ENCODE measurements at places on chromosomes 1 and 21. TPM values are rescaled to one million over a fixed set of nuclear protein-coding genes. Genes with fewer than 3 reads are reported as not detected.

Gene TIE1
- 0.33 TPM for total RNA-seq

Gene VHLL
- total RNA-seq, result not detected

Gene LSS
- total RNA-seq, result 48.7 TPM

Gene OR2T6
- not detected for total RNA-seq

Gene NTRK1
- total RNA-seq, result not detected

Gene SERPINC1
- 0.27 TPM for total RNA-seq

Gene GUCA2B
- total RNA-seq, result not detected

Gene PHACTR4
- total RNA-seq, result 24.1 TPM

Gene FAM163A
- total RNA-seq, result not detected

Gene HSPA13
- 43.3 TPM for total RNA-seq

Gene LRRC8C
- total RNA-seq, result 4.8 TPM

Gene PSEN2
- 15.6 TPM for total RNA-seq

DNA sequence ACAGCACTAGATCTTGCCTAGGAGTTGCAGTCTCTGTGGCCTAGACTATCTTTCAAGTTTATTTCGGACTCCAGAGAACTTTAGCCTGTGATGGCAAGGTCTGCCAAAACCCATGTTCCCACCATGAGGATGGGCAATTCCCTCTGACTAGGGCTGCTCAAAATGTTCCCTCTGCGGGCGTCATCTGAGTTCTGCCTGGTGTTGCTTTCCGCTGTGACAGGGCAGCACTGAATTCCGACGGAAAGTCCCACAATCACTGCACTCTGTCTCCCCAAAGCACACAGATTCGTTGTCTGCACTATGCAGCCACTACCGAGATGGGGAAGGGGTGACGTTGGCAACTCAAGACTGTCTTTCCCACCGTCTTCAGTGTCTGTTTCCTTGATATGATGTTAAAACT is 75.2 kb downstream of the CATSPERE start:
- no peak for DNase-seq

DNA sequence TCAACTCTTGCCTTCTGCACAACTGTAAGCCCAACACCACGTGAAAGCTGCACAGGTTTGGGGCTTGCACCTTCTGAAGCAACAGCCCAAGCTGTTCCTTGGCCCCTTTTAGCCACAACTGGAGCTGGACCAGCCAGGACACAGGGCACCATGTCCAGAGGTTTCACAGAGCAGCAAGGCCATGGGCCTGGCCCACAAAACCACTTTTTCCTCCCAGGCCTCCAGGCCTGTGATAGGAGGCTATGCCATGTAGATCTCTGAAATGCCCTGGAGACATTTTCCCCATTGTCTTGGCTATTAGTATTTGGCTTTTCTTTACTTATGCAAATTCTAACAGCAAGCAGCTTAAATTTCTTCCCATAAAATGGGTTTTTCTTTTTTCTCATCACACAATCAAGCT is 126.1 kb downstream of the SLC44A5 start:
- no peak for DNase-seq

GRCh38 chr1:18485227-18485626 is 4.5 kb downstream of the KLHDC7A start:
- DNase-seq, result no peak

DNA sequence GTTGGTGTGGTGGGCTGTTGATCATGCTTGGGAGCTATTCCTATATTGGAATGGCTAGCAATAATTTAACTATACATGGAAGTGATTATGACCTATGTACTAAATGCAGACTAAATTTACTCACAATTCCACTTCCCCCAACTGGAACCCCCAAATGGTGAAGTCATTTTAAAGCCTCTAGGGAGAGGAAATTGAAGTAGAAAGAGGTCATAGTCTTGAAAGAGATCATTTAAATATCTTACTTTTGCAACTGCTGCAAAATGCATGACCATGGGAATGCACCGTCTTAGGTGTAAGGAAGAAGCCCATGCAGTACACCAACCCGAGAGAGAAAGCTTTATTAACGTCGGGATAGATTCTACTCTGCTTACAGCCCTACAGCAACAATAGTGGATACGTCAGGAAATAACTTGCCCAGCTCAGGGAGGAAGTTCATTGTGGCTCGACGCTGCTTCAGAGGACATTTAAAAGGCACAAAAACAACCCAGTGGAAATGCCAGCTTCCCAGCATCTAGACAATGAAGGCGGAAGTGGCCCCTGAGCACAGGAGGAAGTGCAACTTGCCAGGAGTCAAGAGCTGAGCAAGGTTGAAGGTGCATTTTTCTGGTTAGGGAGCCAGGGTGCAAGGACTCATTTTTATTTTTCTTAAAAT is 26.5 kb downstream of the CYYR1 start:
- no peak for DNase-seq

DNA sequence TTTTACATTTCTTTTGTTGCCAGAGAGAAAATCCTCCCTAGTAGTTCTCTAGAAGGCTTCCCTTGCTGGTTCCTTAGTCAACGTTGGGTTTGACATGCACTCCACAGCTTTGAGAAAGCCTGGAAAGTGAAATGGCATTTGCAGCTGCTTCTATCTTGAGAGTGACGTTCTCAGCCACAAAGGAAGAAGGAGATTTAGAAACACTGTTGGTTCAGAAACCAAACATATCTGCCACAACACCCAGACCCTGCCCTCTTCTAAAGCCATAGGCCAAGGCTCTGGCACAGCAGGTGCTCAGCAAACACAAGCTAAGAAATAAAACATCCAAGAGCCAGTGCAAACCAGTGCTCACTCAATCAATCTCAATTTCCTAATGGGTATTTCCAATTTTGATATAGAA is 121.4 kb downstream of the CCDC185 start:
- no peak for DNase-seq

GRCh38 chr1:218748071-218748470 is 402.9 kb downstream of the TGFB2 start:
- DNase-seq, result peak; percentile 21

DNA sequence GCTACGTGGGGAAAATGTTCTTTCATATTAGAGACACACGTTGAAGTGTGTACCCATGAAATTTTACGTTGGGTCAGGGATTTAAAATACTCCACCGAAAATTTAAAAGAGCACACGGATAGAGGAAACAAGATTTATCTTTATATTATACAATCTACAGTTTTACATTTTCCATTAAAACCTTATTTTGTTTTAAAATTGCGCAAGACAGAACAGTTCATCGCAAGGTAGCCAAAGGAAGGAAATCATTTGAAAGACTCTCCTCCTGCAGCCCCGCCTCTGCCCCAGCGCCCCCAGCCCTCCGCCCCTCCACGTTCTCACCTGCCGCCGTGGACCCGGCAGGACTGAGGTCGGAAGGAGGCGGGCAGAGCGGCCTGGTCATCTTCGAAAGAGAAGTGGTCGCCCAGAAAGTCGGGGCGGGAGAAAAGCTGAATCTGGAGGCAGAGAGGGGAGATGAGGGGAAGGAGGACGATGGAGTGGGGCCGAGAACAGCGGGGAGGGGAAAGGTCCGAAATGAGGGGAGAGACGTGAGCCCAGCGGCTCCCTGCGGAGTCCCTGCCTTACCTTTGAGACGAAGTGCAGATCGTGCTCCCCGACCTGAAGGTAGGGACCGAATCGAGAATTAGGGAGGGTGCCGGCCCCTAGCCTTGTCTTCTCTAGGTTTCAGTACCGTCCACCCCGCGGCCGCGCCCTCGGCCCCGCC is 18.0 kb downstream of the CRYBG2 start:
- no peak for DNase-seq

GRCh38 chr1:223363057-223363855 is 720 bp downstream of the SUSD4 start:
- no peak for DNase-seq

DNA sequence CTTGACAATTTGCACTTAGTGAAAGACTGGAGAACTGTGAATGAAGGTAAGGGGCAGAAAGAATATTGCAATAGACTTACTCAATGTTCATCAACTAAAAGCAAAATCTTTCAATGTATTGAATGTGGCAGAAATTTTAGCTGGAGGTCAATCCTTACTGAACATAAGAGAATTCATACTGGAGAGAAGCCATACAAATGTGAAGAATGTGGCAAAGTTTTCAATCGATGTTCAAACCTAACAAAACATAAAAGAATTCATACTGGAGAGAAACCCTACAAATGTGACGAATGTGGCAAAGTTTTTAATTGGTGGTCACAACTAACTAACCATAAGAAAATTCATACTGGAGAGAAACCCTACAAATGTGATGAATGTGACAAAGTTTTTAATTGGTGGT is 80.7 kb downstream of the JMJD4 start:
- DNase-seq, result no peak

DNA sequence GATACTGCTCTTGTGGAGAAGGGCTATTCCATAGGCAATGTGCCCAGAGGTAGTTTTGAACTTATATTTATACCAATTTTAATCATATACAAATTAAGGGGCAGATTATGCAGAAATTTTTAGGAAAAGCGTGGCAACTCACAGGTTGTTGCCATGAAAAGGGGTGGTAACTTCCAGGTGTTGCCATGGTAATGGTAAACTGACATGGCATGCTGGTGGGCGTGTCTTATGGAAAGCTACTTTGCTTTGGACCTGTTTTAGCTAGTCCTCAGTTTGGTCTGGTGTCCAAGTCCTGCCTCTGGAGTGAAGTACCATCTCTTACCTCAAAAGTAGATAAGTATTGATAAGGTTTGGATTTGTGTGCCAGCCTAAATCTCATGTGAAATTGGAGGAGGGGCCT is 7.9 kb upstream of the IL23R start:
- DNase-seq, result no peak

DNA sequence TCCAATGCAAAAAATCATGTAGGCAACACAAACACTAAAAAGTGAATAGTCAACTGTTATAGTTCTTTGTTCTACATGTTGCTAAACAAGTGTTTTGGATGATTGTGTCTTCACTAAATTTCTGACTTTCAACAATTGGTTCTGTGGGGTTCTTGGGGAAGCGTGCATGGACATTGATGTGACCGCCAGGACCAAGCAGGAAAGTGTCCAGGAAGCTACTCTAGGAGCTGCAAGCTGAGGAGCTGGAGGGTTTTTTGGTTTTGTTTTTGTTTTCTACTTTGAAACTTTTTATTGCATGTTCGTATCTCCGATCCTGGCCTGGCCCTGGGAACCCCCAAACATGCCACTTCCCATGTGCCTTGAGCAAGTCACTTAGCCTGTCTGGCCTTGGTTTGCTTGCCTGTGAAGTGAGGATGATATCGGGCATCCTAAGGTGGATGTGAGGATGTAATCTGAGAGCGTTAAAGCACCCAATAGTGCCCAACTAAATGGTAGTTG is 8.0 kb downstream of the TMPRSS3 start:
- DNase-seq, result no peak

GRCh38 chr1:164557270-164557669 is 1.7 kb upstream of the PBX1 start:
- DNase-seq, result no peak

DNA sequence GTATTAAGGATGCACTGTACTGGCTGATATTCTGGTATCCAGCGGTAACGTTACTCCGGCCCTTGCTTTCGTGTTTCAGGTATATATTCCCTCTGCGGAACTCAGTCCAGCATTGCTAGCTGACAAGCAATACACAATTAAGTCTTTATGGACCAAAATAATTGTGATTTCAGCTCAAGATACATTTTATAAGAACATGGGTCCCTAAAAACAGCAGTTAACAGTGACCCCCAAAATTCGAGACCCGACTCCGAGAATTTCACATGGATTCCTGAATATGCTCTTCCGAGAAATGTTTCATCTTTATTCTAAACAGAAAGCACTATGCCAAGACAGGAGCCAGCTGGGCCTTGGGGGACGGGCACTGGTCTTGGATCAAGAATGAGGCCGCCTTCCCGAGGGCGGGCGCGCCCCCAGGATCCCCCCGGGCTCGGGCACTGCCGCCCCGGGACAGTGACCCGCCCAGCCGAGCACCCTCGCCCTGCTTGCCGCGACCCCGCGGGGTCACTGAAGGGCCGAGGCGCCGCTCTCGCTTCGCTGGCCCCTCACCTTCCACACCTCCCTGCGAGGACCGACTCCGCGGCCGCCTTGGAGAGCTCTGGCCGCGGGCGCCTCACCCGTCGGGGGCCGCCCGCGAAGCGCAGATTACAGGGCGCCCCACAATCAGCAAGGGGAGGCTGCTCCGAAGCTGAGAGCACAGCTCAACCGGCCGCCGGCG is 610 bp downstream of the SCYL3 start:
- DNase-seq, result no peak

- no peak for DNase-seq
Measured at GRCh38 chr1:107291987-107292386, 151.1 kb downstream of the NTNG1 start.

GRCh38 chr1:20368866-20369470 is 78.3 kb downstream of the VWA5B1 start:
- no peak for DNase-seq

GRCh38 chr1:45568421-45568820 is 15.4 kb upstream of the NASP start:
- no peak for DNase-seq

GRCh38 chr1:115727706-115728249 is 40.7 kb downstream of the CASQ2 start:
- peak; percentile 65 for DNase-seq

- DNase-seq, result no peak
Measured at GRCh38 chr21:41835711-41836154, 43.4 kb downstream of the PRDM15 start.

DNA sequence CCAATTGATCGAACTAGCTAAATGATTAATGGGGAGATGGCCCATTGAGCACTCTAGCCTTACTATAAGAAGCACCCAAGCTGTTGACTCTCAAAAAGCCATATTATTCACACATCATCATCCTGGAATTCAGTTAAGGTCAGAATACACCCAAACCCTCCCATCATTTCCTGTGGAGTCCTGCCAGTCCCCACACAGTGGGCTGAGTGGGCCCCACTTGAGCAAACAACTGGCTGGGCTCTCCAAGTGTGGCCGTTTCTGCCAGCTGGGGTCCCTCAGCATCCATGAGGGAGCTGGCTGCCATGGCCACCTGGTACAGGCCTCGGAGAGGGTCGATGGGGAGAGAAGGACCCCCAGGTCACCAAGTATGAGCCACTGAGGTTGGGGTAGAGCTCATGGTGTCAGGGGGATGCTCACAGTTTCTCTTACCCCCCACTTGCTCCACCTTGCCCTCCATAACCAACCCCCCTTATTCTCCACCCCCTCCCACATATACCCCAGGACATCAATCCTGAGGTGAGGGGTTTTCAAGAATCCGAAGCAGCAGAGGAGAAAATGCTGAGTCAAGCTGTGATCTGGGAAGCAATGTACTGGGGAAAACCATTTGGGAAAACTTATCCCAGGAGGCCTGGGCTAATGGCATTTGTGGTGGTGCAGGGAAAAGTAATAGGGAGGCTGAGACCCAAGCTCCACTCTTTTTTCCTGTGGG is 60.3 kb downstream of the UBE2T start:
- DNase-seq, result peak; percentile 40

DNA sequence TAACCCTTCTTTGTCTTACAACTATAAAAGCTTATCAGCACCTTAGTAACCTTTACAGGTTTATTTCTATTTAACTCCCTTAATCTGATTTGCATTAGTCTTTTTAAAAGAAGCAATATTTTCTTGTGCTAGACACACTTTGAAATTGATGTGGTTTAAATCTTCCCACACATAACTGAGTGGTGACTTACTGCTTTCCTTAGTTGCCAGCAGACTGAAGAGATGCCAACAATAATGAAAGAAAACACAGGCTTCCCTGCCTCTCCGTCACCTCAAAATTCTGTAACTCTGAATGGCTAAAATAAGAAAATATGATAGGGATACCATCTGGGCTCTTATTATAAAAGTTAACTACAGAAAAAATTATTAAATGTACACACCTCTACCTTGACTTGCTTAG is 196.8 kb downstream of the PTBP2 start:
- peak; percentile 51 for DNase-seq
